M059J (cell line): ENCODE measurements at places on chromosomes 6 and 20. TPM values are rescaled to one million over a fixed set of nuclear protein-coding genes. Genes with fewer than 3 reads are reported as not detected.

DNA sequence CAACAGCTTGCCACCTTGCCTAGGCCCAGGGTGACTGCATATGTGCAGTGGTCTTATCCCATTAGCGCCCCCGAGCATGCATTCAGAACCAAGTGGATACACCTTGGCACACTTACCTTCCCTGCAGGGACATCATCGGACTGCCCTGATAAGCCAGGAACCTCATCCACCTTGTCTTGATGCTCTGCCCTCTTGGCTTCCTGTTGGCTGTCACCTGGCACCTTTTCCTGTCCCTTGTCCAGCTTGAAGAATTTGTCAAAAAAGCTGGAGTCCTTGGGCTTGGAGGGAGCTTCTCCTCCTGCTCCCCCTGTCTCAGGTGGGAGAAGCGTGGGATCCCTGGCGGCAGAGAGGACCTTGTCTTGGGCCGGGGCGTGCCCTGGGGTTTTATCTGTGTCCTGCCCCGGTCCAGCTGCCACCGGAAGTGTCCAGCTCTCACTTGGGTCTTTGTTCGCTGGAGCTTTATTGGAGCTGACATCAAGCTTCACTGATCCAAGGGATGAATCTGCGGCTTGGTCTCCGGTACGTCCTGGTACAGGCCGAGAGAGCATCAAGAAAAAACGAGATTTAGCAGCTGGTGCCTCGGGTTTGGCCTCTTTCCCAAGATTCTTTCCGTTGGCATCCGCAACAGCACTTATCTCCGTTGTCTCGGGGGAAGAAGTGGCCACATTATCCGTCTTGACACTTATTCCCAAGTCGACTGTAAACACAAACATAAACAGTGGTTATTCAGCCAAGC is 42.0 kb downstream of the BCAS1 start:
- no peak for DNase-seq

GRCh38 chr20:61733216-61733615 is 332.5 kb downstream of the TAF4 start:
- no peak for DNase-seq

- DNase-seq: no peak
Observed at GRCh38 chr6:83431545-83432155, 799 bp upstream of the ME1 start.

DNA sequence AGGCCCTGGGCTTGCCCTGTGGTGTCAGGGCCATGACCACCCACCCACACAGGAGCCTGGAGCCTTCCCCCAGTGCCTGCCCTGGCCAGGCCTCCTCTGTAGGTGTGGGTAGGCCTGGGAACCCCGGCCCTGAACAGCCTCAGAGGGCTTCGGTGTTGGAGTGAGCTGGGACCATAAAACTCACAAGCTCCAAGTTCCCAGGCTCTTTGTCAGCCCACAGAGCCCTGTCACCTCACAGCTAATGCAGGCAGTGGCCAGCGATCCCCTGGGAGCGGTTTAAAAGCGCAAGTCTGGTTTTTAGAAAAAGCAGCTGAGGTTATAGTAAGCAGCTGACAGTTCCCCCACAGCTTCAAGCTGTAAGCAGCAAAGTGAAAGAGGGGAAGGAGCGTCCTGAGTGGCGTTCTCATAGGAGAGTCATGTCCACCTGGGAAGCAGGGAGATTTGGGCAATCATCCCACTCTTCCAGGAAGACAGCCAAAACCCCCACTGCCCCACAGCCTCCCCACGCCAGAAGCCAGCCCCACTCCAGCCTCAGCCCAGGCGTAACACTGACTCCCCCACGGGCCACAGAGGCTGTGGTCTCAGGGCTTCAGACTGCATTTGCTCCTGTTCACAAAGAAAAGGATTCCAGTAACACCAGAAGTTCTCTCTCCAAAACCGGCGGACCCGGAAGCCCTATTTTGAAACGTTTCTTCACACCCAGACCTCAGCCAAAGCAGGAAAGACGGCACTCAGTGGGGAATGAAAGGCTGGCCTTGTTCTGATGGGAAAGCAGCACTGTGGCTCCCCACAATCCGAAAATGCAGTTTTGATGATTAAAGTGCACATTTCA is 34.3 kb upstream of the FOXC1 start:
- peak; percentile 42 for DNase-seq

GRCh38 chr20:37315452-37316110 is 26.1 kb downstream of the MANBAL start:
- DNase-seq: no peak

GRCh38 chr6:88262332-88262731 is 96.2 kb upstream of the CNR1 start:
- DNase-seq: no peak

DNA sequence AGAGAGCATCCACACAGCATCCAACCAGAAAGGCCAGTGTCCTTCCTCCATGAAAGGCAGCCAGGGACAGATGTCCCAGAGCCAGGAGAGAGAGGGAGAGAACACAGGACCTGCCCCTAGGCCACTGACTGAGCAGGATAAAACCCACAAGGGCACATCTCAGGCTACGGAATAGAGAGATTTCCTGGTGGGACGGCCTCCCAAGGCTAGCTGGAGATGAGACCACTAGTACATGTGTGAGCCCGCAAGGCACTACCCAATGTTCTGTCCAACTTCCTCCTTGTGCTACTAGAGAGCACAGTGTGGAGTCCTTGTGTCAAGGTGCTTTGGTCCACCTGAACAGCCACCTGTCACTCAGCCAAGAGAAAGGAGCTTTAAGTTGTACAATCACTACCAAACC is 44.2 kb downstream of the PLCG1 start:
- no peak for DNase-seq

GRCh38 chr6:107853230-107853629 is 29.1 kb upstream of the SCML4 start:
- DNase-seq: no peak

DNA sequence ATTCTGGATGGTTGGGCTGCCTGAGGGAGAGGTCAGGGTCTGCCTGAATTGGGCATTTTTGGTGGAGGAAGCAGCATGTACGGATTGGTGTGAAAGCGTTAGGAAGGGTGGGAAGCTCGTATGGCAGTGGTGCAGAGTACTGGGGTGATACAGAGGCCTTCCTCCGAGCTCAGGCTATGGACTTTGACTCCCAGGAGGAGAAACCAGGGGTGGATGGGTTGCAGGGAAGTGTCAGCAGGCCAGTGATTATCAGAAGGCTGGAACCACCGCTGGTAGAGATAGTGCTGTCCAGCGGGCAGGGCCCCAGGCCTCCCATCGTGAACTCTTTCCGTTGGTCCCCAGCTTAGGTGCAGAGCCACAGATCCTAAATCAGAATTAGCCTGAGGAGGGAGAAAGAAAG is 5.3 kb downstream of the WFDC5 start:
- DNase-seq: no peak

GRCh38 chr6:132275066-132275970 is 126.0 kb downstream of the MOXD1 start:
- no peak for DNase-seq

DNA sequence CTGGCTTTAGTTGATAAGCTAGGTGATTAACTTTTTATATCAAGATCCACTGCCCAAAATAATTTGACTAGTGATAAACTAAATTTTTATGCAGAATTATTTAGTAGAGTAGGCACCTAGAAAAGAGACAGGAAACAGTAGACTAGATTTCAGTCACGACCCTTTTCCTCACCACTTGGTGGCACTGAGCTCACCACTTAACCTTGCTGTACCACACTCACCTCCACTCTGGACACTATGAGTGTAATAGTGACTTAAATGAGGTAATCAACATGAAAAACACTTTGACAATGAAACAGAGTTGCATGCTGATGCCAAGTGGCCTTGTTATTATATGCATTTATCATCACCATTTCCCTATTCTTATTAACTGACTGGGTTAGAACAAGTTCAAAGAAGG is 730.4 kb downstream of the KIF16B start:
- no peak for DNase-seq

- DNase-seq: no peak
Observed at GRCh38 chr6:6665555-6666243, 77.2 kb downstream of the LY86 start.

GRCh38 chr6:31083742-31084354 is 28.5 kb downstream of the C6orf15 start:
- DNase-seq: peak; percentile 76

DNA sequence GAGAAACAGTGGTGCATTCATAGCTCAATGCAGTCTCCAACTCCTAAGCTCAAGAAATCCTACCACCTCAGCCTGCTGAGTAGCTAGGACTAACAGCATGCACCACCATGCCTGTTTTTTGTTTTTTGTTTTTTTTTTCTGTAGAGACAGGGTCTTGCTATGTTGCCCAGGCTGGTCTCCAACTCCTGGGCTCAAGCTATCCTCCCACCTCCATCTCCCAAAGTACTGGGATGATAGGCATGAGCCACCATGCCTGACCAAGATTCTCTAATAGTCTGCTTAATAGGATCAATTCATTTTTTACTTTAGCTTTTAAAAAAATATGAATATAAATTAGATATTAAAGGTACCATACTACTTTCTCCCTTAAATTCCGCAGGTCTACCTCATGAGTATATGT is 152.3 kb upstream of the BEND3 start:
- DNase-seq: no peak

DNA sequence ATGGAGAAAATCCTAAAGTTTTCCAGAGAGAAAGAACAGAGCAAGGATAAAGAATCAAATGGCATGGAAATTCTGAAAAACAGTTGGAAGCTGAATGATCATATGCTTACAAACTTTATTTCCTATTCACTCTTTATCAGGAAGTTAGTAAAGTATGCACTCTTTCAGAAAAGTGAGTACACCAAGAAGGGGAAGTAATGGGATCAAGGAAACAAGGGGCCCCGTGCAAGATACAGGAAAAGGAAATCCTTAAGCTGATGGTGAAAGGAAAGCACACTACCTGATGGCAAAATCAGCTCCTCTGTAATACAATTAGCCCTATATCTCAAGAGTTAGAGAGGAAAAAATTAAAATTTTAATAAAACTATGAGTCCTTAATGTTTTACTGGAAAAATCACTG is 14.0 kb downstream of the CALHM6 start:
- DNase-seq: no peak

- DNase-seq: peak; percentile 14
Observed at GRCh38 chr6:103122766-103123601, 1729.5 kb downstream of the GRIK2 start.

GRCh38 chr6:154800338-154800737 is 67.1 kb downstream of the SCAF8 start:
- no peak for DNase-seq

DNA sequence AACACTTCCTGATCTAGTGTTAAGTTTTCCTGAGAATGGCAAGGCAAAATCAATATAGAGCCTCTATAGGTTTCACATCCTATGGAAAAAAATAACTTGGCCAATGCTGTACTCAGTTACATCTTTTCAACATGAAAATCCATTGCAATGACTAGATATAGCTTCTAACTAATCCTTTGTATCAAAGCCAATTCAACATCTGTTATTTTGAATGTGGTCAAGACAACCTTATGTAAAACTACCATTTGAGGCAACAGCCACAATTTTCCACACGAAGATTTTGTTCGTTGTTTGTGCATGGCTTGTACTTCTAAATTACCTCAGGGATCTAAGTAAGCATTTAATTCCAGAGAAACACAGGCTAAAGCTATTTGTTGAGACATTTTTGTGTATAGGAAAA is 637.8 kb upstream of the EYS start:
- no peak for DNase-seq

- peak; percentile 91 for DNase-seq
Observed at GRCh38 chr20:24118441-24119175, 130.0 kb upstream of the GGTLC1 start.

DNA sequence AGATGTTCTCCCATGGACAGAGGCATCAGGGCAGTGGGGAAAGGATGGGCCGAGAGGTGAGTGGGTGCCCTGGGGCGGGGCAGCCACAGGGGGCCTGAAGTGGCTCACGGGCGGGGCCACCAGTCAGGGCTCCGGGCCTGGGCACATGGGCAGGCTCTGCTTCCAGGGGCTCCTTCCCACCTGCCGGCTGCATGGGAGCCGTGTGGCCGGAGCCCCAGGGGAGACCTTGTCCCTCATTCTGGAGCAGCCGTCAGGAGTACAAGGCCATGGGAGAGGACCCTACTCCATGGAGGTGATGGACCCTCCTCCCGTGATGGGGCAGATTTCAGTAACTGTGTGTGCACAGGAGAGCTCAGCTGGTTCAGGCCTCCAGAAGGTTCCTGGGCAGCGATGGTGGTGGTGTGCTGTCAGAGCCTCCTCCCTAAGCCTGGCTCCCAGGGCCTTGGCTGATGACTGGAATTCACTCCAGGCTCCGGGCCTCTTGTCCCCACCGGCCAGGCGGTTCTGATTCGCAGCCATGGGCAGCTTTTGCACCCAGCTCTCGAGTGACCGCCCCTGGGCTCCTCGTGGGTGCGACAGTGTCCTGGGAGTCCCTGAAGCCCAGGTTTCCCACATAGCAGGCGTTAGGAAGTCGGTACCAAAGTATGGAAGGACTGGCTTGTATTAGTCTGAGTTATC is 6.2 kb downstream of the SLCO4A1 start:
- no peak for DNase-seq

The DCBLD1 gene
- total RNA-seq: 39.3 and 51.6 TPM in 2 replicates

The PNLDC1 gene
- not detected in 2 replicates for total RNA-seq

The SLC22A7 gene
- total RNA-seq: not detected in 2 replicates

The TRIM15 gene
- total RNA-seq: not detected in 2 replicates

The LAMA4 gene
- 85.6 and 156 TPM in 2 replicates for total RNA-seq

The PCK1 gene
- total RNA-seq: not detected in 2 replicates

The FAM50B gene
- total RNA-seq: 1.0 and 1.2 TPM in 2 replicates
